Uterus (tissue), 4 donors: ENCODE measurements at places on chromosomes 7 and 10. TPM values are rescaled to one million over a fixed set of nuclear protein-coding genes. Genes with fewer than 3 reads are reported as not detected.
A peak's percentile ranks its signal among the peaks of the same experiment; 100 is the strongest.

The KCNH2 gene
- total RNA-seq: 51.0 TPM

The PPP1R17 gene
- total RNA-seq: not detected

The MKX gene
- 4.4 TPM for total RNA-seq

The IGF2BP3 gene
- total RNA-seq: 45.8 TPM

The PAPOLB gene
- total RNA-seq: 0.29 TPM

The SYPL1 gene
- total RNA-seq: 220 TPM

The OPN1SW gene
- not detected for total RNA-seq

The LIPM gene
- not detected for total RNA-seq

The BMPER gene
- total RNA-seq: 12.4 TPM

DNA sequence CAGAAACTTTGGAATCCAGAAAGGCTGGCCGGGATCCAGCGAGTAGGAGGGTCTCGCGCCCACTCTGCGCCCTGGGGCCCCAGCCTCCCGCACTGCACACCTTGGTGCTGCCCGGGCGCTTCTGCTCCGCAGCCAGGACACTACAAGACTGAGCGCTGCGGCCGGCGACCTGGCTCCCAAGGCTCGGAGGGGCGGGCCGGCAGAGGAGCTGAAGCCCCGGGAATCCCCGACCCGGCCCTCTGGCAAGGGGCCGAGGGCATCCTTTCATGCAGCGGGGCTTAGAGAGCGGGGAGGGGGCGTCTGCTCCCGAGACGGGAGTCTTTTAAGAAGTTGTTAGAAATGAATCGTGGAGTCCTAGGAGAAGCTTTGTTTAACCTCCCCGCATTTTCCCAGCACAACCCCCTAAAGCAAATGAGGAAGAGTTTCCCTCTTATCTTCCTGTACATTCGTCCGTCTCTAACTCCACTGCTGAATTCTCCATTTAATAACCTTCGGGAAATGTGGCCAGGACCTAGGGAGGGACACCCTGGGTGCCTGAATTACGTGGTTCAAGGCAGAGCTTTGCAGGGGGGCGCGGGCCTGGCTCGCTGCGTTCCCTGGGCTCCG is 1.1 kb downstream of the VWC2 start:
- H3K27me3 ChIP-seq: no peaks in the 10 kb centered on the region
- H3K27ac ChIP-seq: peak overlapping the region; percentile 3
- H3K4me3 ChIP-seq: peak overlapping the region; percentile 26
- DNase-seq: no peak
- no peaks in the 10 kb centered on the region for H3K36me3 ChIP-seq

DNA sequence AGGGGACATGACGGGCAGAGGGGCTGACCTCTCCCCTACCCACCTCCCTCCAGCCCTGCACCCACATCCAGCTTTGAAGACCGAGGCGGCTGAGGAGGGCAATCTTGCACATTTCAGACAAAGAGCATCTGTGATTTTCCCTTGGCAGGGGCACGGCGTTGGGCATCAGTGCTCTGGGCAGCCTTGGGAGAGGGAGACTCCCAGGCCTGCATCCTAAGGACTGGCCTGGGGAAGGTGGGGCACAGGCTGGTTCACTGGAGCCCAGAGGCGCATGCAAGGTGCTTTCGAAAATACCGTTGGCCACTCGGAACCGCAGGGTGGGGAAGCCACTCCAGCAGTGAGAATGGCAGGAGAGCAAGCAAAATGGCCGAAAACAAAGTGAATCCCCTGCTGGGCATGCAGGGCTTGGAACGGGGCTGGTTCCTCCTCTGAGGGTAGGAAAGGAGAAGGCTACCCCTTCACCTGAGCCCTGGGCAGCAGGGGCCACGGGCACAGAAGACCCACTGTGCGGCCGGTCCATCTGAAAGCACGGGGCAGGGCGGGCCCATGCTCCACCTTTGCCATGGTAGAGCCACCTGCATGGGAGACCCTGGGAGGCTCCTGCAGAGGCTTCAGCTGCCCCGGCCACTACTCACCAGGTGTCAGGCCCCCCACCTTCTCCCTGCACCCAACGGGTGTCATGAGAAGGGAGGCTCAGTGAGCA is 49.8 kb downstream of the EBF3 start:
- H3K27ac ChIP-seq: no peak overlapping the region
- no peaks in the 10 kb centered on the region for H3K27me3 ChIP-seq
- no peaks in the 10 kb centered on the region for H3K4me1 ChIP-seq
- no peaks in the 10 kb centered on the region for H3K36me3 ChIP-seq

- no peaks in the 10 kb centered on the region for H3K27me3 ChIP-seq
- no peak overlapping the region for H3K27ac ChIP-seq
- H3K4me3 ChIP-seq: no peak overlapping the region
- H3K36me3 ChIP-seq: no peaks in the 10 kb centered on the region
Measured at GRCh38 chr10:26374426-26374825, 63.7 kb upstream of the APBB1IP start.

DNA sequence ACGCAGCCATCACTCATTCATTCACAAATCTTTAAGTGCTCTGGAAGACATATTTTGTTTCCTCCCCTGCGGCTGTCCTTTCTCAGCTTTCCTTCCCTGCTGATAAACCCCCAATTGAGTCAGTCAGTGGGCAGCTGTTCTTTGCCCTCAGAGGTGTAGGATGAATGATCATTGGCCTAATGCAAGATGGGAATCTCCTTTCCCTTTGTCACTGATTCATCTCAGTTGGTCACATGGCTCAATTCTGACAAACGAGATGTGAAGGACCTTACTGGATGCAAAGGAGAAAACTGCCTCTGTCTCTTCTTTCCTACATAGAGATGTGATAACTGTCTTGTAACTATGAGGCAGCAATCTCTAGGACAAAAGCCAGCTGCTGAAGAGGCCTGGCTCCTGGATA is 44.6 kb downstream of the COL28A1 start:
- H3K36me3 ChIP-seq: no peaks in the 10 kb centered on the region
- H3K27me3 ChIP-seq: no peaks in the 10 kb centered on the region
- no peaks in the 10 kb centered on the region for H3K4me1 ChIP-seq
- H3K4me3 ChIP-seq: no peak overlapping the region
- H3K27ac ChIP-seq: no peak overlapping the region
- DNase-seq: no peak

DNA sequence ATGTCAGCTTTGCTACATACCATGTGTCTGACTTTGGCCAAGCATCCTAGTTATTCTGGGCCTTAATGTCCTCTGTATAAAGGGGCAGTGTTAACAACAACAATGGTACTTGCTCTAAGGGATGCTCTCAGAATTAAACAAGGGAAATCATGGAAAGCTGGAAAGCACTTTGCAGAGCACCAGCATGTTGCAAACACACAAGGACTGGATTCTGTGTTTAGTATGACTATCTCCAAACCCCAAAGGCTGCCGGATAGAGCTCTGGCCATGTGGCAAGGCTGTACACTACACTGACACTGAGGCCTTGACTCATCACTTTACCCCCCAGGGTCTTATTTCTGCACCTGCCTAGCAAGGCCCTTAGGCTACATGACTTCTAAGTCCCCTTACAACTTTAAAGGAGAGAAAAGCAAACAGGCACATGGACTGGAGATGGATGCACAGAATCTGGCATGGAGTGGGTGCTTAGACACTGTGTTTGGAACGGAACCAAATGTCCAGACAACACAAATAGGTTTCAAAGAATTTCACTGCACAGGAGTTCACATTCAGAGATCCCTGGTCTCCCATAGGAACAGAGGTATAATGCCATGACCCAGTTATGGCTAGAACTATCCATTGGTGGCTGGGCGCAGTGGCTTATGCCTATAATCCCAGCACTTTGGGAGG is 74.6 kb downstream of the FAM13C start:
- H3K36me3 ChIP-seq: no peaks in the 10 kb centered on the region
- H3K4me3 ChIP-seq: no peak overlapping the region
- H3K27me3 ChIP-seq: no peaks in the 10 kb centered on the region

GRCh38 chr7:75042286-75042685 is 31.3 kb downstream of the RCC1L start:
- peak overlapping the region; percentile 78 for H3K27ac ChIP-seq
- no peaks in the 10 kb centered on the region for H3K27me3 ChIP-seq
- H3K4me3 ChIP-seq: no peak overlapping the region
- no peak for DNase-seq
- no peaks in the 10 kb centered on the region for H3K36me3 ChIP-seq

DNA sequence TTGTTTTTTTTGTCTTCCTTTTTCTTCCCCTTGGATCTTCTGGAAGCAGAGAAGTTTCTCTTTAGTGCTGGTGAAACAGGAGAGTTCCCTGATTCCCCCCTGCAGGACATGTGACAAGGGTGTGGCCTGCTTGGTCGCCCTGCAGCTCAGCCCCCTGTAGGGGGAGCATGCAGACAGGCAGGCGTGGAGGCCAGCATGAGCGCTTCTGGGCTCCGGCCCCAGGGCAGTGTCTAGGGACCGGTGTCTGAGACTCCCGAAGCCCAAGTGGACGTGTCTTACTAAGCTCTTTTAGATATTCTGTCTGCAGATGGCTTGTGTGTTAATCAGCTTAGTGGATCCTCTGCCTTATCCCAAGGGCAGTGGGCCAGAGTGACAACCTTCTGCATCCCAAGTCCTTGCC is 26.1 kb downstream of the PRSS58 start:
- no peak overlapping the region for H3K4me3 ChIP-seq
- no peak overlapping the region for H3K27ac ChIP-seq
- H3K27me3 ChIP-seq: no peaks in the 10 kb centered on the region
- no peaks in the 10 kb centered on the region for H3K4me1 ChIP-seq
- H3K36me3 ChIP-seq: no peaks in the 10 kb centered on the region
- no peak for DNase-seq

- no peaks in the 10 kb centered on the region for H3K36me3 ChIP-seq
- H3K4me1 ChIP-seq: no peaks in the 10 kb centered on the region
- no peaks in the 10 kb centered on the region for H3K27me3 ChIP-seq
- H3K4me3 ChIP-seq: no peak overlapping the region
Measured at GRCh38 chr7:47435889-47436312, 146.0 kb downstream of the TNS3 start.

GRCh38 chr10:357201-357950 is 222.1 kb downstream of the ZMYND11 start:
- DNase-seq: no peak
- H3K36me3 ChIP-seq: no peaks in the 10 kb centered on the region
- H3K27me3 ChIP-seq: no peaks in the 10 kb centered on the region
- no peak overlapping the region for H3K27ac ChIP-seq
- no peak overlapping the region for H3K4me3 ChIP-seq
- no peaks in the 10 kb centered on the region for H3K4me1 ChIP-seq

- DNase-seq: no peak
- H3K27ac ChIP-seq: no peak overlapping the region
- no peaks in the 10 kb centered on the region for H3K27me3 ChIP-seq
- no peaks in the 10 kb centered on the region for H3K4me1 ChIP-seq
- H3K36me3 ChIP-seq: no peaks in the 10 kb centered on the region
Measured at GRCh38 chr7:154836021-154836448, 166.9 kb downstream of the PAXIP1 start.

- no peak overlapping the region for H3K4me3 ChIP-seq
- H3K4me1 ChIP-seq: no peaks in the 10 kb centered on the region
- no peaks in the 10 kb centered on the region for H3K36me3 ChIP-seq
- H3K27ac ChIP-seq: no peak overlapping the region
- H3K27me3 ChIP-seq: no peaks in the 10 kb centered on the region
Measured at GRCh38 chr7:132601783-132602182, 25.5 kb upstream of the PLXNA4 start.

GRCh38 chr10:68301301-68301700 is 30.6 kb upstream of the HNRNPH3 start:
- no peaks in the 10 kb centered on the region for H3K4me1 ChIP-seq
- no peak overlapping the region for H3K27ac ChIP-seq
- H3K4me3 ChIP-seq: no peak overlapping the region
- DNase-seq: no peak

DNA sequence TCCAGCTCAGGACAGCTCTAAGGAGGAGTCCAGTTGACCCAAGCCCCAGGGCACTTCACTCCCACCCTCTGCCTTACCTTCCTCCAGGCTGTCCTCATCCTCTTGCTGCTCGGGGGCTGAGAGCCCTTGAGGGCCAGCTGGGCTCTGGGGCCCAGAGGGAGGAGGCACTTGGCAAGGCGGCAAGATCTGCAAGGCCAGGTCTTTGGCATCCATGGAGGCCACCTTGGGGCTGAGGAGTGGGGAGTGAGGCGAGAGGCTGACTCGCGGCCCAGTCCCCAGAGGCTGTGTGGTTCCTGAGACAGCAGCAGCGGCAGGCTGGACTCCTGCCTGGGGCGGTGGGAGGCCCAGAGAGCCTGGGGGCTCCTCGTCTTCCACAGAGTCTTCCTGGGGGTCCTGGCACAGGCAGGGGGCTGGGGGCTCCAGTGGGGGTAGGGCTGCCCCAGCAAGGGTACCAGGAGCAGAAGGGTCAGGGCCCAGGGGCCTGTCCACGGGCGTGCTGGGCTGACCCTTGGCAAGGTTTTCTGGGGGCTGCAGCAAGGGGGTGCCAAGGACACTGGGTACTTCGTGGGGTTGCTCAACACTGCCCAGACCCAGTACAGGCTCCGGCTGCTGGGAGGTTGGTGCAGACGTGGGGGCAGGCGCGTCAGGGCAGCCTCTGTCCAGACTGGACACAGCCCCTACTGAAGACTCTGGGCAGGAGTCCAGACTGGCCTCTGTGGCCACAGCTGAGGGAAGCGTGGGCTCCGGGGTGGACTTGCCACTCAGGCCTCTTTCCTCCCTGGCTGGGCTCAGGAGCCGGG is 6.5 kb downstream of the NACAD start:
- no peak overlapping the region for H3K4me3 ChIP-seq
- no peaks in the 10 kb centered on the region for H3K27me3 ChIP-seq
- no peak for DNase-seq

GRCh38 chr10:132690401-132690800 is 95.5 kb downstream of the NKX6-2 start:
- H3K27ac ChIP-seq: no peak overlapping the region
- DNase-seq: no peak

DNA sequence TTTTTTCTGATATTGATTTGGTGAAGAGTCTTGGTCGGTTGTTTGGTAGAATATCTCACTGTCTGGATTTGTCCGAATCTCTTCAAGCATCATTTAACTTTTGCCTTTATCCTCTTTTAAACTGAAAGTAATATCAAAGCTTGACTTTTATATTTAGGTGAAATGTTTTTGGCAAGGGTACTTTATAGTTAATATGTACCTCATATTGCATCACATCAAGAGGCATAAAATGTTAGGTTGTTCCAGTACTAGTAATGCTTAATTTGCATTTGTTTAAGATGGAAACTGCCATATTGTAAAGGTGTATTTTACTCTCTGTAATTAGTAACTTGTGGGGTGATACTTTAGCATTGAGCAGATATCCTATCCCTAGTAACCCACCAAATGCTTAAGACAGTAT is 17.1 kb upstream of the DDX21 start:
- no peak overlapping the region for H3K4me3 ChIP-seq
- H3K4me1 ChIP-seq: no peaks in the 10 kb centered on the region
- DNase-seq: no peak
- H3K27ac ChIP-seq: no peak overlapping the region

GRCh38 chr7:151115121-151115835 is 29.0 kb downstream of the AGAP3 start:
- H3K4me1 ChIP-seq: peaks cover 26% of the 10 kb centered on the region
- no peak overlapping the region for H3K27ac ChIP-seq
- DNase-seq: no peak
- H3K36me3 ChIP-seq: no peaks in the 10 kb centered on the region
- H3K27me3 ChIP-seq: no peaks in the 10 kb centered on the region

GRCh38 chr10:74882427-74882826 is 56.0 kb downstream of the KAT6B start:
- H3K36me3 ChIP-seq: no peaks in the 10 kb centered on the region
- H3K27me3 ChIP-seq: no peaks in the 10 kb centered on the region
- H3K4me3 ChIP-seq: no peak overlapping the region
- no peaks in the 10 kb centered on the region for H3K4me1 ChIP-seq
- H3K27ac ChIP-seq: no peak overlapping the region

GRCh38 chr7:87058744-87059524 is 520 bp downstream of the ELAPOR2 start:
- no peaks in the 10 kb centered on the region for H3K27me3 ChIP-seq
- DNase-seq: peak; percentile 14
- peak overlapping the region; percentile 63 for H3K4me3 ChIP-seq
- no peaks in the 10 kb centered on the region for H3K4me1 ChIP-seq
- no peaks in the 10 kb centered on the region for H3K36me3 ChIP-seq
